MCF 10A (cell line): ENCODE measurements at places on chromosomes 16 and 17. TPM values are rescaled to one million over a fixed set of nuclear protein-coding genes. Genes with fewer than 3 reads are reported as not detected.
A peak's percentile ranks its signal among the peaks of the same experiment; 100 is the strongest.

- H3K36me3 ChIP-seq: peaks cover 87% of the 10 kb centered on the region
- no peaks in the 10 kb centered on the region for H3K27me3 ChIP-seq
- H3K4me1 ChIP-seq: peaks cover 9% of the 10 kb centered on the region
- peak; percentile 15 for DNase-seq
- H3K27ac ChIP-seq: no peak overlapping the region
These were observed 16.6 kb upstream of the INPP5K start for GRCh38 chr17:1532836-1533602.

TBCD gene
- total RNA-seq: 66.8 and 76.2 TPM in 2 replicates

PRSS8 gene
- total RNA-seq: 24.6 and 32.6 TPM in 2 replicates

DNA sequence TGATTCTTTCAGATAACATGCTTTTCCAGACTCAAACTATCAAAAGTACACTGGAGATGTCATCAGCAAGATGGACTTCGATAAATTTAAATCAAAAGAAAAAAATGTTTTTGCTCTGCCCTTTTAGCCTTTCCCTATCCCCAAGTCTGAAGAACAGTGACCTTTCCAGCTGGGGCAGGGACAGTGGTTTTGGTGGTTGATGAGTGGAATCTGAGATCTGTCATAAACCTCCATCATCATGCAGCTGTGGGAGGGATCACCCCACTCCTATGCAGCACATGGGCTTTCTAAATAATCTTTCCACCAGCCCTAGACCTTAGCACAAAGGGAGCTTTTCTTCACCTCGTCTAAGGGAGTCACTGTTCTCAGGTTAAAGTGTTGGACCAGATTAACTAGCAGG, 869.5 kb upstream of the SOX9 start:
- DNase-seq: no peak
- H3K4me1 ChIP-seq: no peaks in the 10 kb centered on the region
- no peak overlapping the region for H3K4me3 ChIP-seq

GRCh38 chr17:73436954-73437353, 125.2 kb upstream of the CDC42EP4 start:
- H3K36me3 ChIP-seq: peaks cover 5% of the 10 kb centered on the region
- no peak overlapping the region for H3K4me3 ChIP-seq
- no peak overlapping the region for H3K27ac ChIP-seq
- H3K4me1 ChIP-seq: no peaks in the 10 kb centered on the region
- DNase-seq: no peak

DNA sequence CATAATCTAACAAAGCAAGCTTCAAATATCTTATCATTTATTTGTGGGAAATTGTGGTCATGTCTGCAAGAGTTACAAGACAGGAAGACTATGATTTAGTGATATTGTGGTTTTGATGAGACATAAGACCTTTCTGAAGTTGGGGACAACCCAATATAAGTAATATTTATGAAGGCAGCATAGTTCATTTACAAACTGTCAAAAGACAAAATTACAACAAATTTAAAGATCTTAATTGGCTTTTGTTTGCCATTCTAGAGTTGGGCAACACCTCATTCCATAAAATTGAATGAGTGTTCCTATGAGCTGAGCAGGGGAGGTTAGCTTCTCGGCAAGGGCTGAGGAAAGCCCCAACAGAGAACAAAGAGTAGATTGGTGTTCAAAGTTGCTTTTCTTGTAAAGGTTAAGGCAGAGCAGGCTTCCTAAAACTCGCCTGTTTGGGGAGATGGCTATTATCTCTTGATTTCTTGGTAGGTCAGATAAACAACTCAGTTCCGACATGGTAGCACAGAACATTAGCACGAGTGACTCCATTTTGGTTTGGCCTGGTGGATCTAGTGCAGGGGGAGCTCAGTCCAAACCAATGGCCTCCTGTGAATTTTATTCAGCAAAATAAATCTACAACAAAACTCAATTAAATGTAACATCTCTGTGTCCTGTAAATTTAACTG, 10.9 kb upstream of the MMD start:
- no peaks in the 10 kb centered on the region for H3K27me3 ChIP-seq
- H3K27ac ChIP-seq: peak overlapping the region; percentile 96

DNA sequence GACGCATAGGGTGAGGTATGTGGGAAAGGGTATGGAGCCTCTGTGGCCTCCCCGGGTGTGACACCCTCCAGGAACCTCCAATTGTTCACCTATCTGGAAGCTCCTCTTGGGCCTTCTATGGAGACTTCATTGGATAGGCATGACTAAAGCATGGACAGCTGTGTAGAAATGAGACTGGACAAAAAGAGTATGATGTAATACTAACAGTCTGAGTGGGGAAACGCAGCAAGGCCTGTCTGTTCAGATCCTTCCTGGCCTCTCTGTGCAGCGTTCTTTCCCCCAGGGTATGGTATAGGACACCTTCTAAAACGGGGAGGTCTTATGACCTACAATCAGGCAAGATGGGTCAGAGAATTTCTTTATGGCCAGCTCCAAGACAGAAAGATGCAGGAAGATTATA, 30.7 kb upstream of the CCNF start:
- DNase-seq: no peak
- no peak overlapping the region for H3K4me3 ChIP-seq
- no peaks in the 10 kb centered on the region for H3K27me3 ChIP-seq
- no peak overlapping the region for H3K27ac ChIP-seq
- H3K36me3 ChIP-seq: no peaks in the 10 kb centered on the region

- H3K4me1 ChIP-seq: peaks cover 33% of the 10 kb centered on the region
- H3K27ac ChIP-seq: peak overlapping the region; percentile 95
- peaks cover 8% of the 10 kb centered on the region for H3K27me3 ChIP-seq
These were observed 14.7 kb downstream of the C1QTNF1 start for GRCh38 chr17:79038545-79039135.

GRCh38 chr16:89827383-89828198, 684 bp upstream of the SPIRE2 start:
- peaks cover 5% of the 10 kb centered on the region for H3K36me3 ChIP-seq
- peak overlapping the region; percentile 27 for H3K27ac ChIP-seq
- no peaks in the 10 kb centered on the region for H3K27me3 ChIP-seq
- H3K4me3 ChIP-seq: peak overlapping the region; percentile 73
- DNase-seq: peak; percentile 42
